Right forelimb (tissue), 1 donor: ENCODE measurements at places on chromosomes 6 and 20.
A peak's percentile ranks its signal among the peaks of the same experiment; 100 is the strongest.

- no peak for DNase-seq
These were observed 185.6 kb downstream of the BMP7 start for GRCh38 chr20:57080796-57081195.

- no peak for DNase-seq
These were observed 59.5 kb downstream of the GNAS start for GRCh38 chr20:58911970-58912369.

DNA sequence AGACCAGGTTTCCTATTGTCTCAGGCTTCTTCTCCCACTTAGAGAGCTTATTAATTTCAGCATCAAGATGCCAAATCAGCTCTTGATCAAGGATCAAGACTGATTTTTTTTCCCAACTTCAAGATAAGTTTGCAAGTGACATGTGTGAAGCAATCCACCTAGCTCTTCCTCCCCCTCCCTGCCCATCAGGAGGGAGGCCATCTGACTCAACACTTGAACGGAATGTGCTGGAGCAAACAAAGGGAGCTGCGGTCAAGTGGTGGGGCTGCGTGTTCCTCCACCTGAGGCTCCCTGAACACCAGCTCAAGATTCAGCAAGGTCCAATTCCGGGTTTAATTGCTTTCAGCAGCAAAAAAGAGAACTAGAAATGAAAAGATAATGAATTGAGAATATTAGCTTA, 38.7 kb downstream of the TTI1 start:
- no peak for DNase-seq

GRCh38 chr6:84422380-84422968, 195.0 kb upstream of the CEP162 start:
- peak; percentile 87 for DNase-seq
